ENCODE measurements at places on chromosomes 6 and 20. TPM values are rescaled to one million over a fixed set of nuclear protein-coding genes. Genes with fewer than 3 reads are reported as not detected.

Gene MYB
- 0.16 TPM for total RNA-seq

- DNase-seq, result no peak
These were observed 42.9 kb downstream of the PKIB start for GRCh38 chr6:122653094-122653493.

DNA sequence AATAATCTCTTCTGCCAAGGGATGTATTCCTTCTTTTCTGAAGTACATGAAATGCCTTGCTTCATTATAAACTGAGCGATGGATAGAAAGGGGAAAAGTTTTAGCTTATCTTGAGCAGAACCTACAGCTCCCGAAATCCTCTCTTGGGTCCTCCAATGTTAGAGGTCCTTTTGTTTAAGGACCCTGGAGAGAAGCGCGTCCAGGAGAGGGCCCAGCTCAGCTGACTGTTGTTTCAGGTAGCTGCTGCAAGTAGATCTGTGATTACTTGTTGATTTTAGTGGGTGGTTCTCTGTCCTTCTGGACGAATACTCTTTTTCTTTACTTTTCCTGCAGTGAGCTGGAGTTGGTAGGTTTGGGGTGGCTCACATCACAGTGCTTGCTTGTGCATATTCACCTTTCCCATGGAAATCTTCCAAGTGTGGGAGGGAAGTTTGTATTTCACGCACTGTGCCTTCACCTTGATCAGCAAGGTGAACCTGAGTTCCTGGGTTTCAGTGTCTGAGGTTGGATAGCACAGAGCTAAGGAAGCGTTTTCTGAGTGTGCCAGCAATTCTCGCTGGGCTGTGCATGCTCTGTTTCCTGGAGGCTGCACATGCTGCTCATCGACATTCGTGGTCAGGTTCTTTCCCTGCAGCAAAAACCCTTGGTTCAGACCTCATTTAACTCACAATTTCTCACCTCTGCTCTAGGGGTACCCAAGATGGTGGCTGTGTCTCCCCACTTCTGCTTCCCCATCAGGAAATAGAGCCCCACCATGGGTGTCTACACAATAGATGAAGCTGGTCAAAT, 176.3 kb downstream of the JARID2 start:
- DNase-seq, result no peak

- DNase-seq, result no peak
These were observed 340.6 kb upstream of the SASH1 start for GRCh38 chr6:148001844-148002642.

GRCh38 chr6:247351-247750, 44.9 kb upstream of the DUSP22 start:
- no peak for DNase-seq

Gene SMIM8
- total RNA-seq, result 12.1 TPM

GRCh38 chr6:151242420-151242861, 2.7 kb downstream of the AKAP12 start:
- no peak for DNase-seq

Gene UNC93A
- not detected for total RNA-seq

- DNase-seq, result peak; percentile 73
These were observed 502.2 kb upstream of the JARID2 start for GRCh38 chr6:14743474-14744211.

GRCh38 chr20:23222531-23223200, 127.9 kb upstream of the NXT1 start:
- no peak for DNase-seq

DNA sequence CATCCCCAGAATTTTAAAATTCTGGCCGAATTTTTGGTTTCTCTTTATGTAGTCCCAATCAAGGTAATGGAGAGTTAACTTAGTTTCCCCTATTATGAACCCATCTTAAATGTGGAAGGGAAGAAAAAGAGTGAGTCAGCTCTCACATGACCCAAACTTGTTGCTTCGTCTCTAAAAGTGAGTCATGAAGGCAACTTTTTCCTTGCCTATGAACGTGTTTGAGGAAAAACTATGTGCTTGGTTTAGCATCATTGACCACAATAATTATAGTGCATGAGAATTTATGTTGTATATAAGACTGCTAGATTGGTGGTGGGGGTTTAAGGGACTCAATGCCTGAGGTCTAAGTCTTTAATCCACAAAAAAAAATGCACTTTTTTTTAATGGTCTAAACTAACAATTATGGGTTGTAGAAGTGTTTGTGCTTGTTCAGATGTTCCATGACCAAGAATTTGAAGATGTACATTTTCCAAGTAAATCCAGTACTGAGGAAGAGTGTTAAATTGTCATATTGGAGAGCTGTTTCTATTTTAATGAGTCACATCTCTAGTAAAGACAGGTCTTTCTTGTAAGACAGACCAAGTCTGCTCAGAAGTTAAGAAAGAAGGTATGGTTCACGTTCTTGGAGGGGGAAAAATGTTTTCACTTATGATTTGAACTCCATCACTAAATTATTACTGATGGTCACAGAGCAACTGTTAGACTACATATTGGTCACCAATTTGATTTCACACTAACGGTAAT, 409.9 kb upstream of the MARCKS start:
- no peak for DNase-seq

Gene ZFP57
- 0.30 TPM for total RNA-seq

DNA sequence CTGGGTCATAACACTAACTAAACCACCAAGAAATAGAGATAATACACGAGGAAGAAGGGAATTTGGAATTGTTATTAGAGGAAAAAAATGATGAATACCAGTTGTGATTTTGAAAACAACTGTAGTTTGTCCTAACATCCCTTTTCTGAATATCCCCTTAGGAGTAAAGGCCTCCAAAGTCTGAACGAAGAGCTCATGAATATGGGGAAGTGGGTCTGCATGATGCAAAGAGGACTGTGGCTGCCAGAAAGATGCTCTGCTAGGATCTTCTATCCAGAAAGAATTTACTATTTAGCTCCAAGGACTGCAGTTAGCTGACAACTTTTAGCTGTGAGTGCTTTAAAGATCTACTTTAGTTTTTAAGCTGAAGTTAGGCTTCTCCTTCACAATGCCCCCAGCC, 308.8 kb upstream of the HS3ST5 start:
- DNase-seq, result no peak

Gene ATP9A
- 23.4 TPM for total RNA-seq

Gene RIPPLY2
- total RNA-seq, result not detected

DNA sequence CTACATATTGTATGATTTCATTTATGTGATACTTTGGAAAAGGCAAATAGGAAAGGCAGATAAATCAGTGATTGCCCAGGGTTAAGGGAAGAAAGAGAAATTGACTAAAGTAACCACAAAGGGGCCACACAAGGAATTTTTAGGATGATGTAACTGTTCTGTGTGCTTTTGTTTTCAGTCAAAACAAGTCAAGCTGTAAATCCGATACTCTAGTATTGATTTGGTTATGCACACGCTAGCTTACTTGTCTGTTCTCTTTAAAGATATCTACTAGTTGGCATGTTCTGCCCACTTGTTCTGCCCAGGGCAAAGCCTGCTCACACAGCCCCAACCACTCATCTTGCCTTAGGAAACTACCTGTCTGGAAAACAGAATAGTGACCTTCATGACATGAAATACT, 6.4 kb downstream of the FBXL4 start:
- DNase-seq, result no peak

DNA sequence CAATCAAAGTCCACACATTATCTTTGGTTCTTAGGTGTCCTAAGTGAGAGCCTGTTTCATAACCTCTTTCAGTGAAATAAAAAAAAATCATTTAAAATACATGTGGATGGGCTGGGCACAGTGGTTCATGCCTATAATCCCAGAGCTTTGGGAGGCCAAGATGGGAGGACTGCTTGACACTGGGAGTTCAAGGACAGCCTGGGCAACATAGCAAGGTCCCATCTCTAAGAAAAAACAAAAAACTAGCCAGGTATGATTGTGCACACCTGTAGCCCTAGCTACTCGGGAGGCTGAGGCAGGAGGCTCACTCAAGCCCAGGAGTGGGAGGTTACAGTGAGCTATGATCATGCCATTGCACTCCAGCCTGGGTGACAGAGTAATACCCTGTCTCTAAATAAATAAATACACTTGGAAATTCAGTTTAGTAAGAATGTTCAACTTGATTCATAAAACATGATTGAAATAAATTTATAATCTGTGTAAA, 3.6 kb downstream of the MPC1 start:
- DNase-seq, result no peak

GRCh38 chr6:75102301-75102700, 103.6 kb downstream of the COL12A1 start:
- DNase-seq, result no peak

DNA sequence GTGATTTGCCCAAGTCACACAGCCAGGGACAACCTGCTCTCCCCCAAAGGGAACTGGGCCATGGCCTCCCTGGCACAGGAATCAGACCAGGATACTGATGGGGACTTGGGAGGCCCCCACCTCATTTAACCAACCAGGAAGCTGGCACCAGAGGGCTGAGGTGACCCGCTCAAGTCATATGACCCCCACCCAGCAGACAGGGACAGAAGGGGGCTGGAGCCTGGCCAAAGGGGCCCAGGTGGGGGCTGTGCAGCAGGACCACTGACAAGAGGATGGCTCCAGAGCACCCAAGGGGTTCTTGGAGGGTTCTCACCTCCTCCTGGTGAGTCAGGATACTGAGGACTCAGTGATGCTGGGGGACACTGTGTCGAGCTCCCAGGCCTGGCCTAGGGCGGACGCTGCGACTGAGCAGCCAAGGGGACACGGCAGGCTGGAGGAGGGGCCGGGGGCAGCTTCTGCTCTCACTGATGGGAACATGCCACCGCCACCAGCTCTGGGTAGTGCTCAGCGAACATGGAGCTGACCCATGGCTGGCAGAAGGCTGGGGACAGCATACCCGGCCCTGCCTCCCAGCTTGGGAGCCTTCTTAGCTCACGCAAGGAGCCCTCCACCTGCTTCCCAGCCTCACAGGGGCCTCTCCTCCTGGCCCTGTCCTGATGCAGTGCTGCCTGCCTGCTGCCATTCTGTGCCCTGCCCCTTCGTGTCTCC, 1.2 kb downstream of the CST7 start:
- DNase-seq, result no peak
